RWPE2 (cell line): ENCODE measurements at places on chromosomes 5 and 9.

GRCh38 chr9:132267660-132268059, 87.1 kb downstream of the SETX start:
- no peak for DNase-seq
- peaks cover 95% of the 10 kb centered on the region for H3K36me3 ChIP-seq
- H3K27me3 ChIP-seq: no peaks in the 10 kb centered on the region
- H3K4me3 ChIP-seq: no peak overlapping the region
- H3K27ac ChIP-seq: no peak overlapping the region

- peaks cover 36% of the 10 kb centered on the region for H3K36me3 ChIP-seq
- no peak overlapping the region for H3K27ac ChIP-seq
- no peaks in the 10 kb centered on the region for H3K4me1 ChIP-seq
- H3K27me3 ChIP-seq: no peaks in the 10 kb centered on the region
Measured at GRCh38 chr5:146016764-146017484, 80.5 kb downstream of the SH3RF2 start.

DNA sequence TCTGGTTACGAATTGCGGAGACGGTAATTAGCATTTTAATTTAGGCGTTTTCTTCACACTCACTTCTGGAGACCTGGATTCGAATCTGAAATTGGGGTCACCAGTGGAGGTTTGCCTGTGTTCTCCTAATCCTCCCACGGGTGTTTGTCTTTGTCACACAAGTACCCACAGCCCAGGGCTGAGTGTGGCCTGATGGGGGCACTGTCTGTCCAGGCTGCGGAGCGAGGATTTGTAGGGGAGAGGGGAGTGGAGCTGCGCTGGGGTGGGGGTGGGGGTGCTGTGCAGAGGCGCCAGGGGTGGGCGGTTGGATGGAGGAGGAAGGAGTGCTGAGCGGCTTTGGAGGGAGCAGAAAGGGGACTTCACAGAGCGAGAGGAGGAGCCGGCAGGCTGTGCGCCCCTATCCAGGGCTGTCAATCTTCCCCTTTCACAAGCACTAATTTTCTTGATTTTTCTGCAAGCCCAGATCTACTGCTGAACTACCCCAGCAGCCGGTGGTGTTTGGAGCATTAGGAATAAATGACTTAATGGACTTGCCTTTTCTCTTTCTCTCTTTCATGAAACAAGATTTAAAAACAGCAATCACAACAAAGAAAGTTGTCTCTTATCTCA, 53.1 kb downstream of the TSPAN17 start:
- no peaks in the 10 kb centered on the region for H3K4me1 ChIP-seq
- H3K27me3 ChIP-seq: peaks cover 57% of the 10 kb centered on the region
- H3K36me3 ChIP-seq: no peaks in the 10 kb centered on the region
- no peak for DNase-seq

GRCh38 chr9:13899924-13900323, 414.0 kb downstream of the NFIB start:
- peaks cover 32% of the 10 kb centered on the region for H3K4me1 ChIP-seq
- DNase-seq: no peak
- H3K36me3 ChIP-seq: no peaks in the 10 kb centered on the region

- no peak for DNase-seq
- no peaks in the 10 kb centered on the region for H3K27me3 ChIP-seq
- no peak overlapping the region for H3K4me3 ChIP-seq
- H3K4me1 ChIP-seq: peaks cover 5% of the 10 kb centered on the region
- H3K36me3 ChIP-seq: peaks cover 70% of the 10 kb centered on the region
- no peak overlapping the region for H3K27ac ChIP-seq
Measured at GRCh38 chr5:151064916-151065499, 15.8 kb downstream of the TNIP1 start.

DNA sequence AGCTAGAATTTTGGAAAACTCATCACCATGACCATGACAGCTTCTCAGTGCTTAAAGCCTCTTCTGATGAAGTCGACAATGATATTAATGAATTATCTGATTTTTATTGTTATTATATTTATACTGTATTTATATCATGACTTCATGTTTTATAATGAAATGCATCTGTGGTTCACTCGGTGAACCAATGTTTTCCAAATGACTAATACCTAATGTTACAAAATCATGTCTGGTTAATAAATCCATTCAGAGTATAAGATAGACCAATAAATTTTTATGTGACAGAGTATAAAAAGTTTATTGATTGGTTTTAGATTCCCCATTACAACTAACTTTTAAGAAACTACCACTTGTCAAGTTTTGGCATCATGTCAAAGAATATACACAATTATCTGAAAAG, 416.5 kb downstream of the MLLT3 start:
- peaks cover 7% of the 10 kb centered on the region for H3K4me1 ChIP-seq
- no peaks in the 10 kb centered on the region for H3K36me3 ChIP-seq
- no peak overlapping the region for H3K4me3 ChIP-seq
- DNase-seq: no peak
